ENCODE measurements at places on chromosomes 2 and 18.

DNA sequence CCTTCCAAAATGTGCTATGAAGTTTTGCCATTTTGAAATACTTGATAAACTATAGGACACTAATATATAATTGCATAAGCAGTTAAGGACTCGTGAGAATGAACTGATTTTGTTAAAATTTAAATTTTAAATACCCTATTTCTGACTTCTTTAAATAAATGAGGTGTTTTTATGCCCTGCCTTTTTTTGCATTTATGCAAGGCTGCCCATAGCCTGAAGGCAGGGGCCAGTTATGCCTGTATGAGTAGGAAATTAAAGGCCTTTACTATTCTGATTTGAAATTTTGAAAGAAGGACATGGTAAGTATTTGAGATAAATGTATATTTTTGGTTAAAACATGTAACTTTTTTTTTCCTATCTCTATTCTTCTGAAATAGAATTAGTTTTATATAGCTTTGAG lies 33.7 kb downstream of the TTC39C start:
- DNase-seq = no peak

DNA sequence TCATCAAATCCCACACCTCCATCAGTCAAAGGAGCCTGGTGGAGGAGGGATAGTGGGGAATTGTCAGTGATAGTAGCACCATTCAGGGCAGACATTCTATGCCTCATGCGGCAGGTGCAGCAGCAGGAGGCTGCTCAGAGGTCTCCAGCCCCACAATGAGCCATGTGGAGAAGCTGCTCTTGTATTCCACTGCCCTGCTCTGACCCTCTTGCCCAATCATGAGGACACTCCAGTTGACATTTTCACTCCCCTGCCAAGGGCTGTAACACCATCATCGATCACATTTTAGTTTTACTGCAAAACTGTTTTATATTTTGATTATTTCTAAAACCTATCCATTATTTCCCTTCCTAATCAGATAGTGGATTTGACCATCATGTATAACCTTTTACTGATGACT lies 487.6 kb upstream of the KLHL29 start:
- DNase-seq = no peak

DNA sequence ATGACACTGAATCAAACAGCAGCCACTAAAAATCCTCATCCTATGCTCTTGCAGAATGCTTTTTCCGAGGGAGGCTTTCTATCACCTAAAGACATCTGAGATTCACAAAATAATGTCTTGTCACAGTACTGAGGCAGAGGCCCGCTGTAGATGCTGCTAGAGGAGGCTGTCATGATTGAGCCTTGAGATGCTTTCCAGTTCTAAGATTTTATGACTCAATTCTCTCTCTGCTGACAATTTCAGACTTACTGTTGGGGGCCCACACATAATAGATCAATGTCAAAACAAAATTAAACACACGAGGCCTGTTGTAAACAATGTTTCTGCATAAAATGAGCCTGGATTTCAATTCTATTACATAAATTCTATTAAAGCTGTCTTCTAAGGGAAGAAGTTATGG lies 132.7 kb upstream of the ARL4C start:
- no peak for DNase-seq

GRCh38 chr2:35973737-35974132 lies 381.8 kb upstream of the CRIM1 start:
- DNase-seq = no peak

DNA sequence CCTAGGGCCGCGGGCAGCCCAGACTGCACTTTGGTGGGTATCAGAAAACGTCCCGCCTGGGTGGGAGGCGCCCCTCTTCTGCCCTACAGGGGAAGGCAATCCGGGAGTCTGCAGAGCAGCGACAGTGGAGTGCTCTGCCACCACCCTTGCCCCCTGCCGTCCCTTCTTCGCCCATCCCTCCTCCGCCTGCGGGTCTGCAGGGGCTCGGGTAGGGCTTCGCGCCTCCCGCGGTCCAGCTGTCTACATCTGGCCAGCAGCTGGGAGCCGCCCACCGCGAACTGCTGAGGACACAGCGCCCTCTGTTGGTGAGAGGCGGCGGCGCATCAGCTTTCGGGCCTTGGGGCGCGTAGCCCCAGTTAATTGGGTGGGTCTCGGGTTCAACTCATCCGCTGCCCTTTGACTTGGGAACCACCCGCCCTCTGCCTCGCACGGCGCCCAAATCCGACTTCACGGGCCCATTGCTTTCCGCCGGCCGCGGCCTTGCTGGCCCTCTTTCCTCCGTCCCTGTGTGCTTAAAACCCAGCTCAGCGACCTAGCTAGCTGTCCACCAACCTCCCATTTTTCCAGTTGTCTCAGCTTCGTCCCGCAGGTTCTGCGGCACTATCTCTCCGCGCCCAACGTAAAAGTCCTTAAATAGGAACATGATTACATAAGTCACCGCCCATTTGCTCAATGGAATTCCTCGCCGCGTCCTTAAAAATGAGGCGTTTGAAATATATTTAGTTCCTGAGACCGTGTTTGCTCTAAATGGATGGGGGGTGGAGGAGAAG lies 17.6 kb downstream of the WNT10A start:
- no peak for DNase-seq

- no peak for DNase-seq
These were observed 1.2 kb downstream of the ST3GAL5 start for GRCh38 chr2:85887566-85888019.

DNA sequence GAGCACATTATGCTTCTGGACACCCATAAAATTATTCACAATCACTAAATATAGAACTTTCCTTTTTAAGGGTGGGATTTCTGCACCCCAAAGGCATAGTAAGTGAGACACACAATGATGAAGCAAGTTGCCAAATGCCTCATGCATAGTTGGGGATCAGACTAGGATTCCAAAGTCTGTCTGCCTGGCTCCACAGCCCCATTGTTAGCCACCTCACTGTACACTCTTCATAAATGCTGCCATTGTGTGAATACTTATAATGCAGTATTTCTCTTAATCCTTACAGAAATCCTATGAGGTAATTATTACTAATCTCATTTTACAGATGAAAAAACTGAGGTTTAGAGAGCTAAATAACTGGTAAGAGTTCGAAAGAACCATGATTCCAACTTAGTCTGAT lies 738.6 kb downstream of the ERBB4 start:
- no peak for DNase-seq

GRCh38 chr2:16281451-16282335 lies 341.3 kb downstream of the MYCN start:
- no peak for DNase-seq

DNA sequence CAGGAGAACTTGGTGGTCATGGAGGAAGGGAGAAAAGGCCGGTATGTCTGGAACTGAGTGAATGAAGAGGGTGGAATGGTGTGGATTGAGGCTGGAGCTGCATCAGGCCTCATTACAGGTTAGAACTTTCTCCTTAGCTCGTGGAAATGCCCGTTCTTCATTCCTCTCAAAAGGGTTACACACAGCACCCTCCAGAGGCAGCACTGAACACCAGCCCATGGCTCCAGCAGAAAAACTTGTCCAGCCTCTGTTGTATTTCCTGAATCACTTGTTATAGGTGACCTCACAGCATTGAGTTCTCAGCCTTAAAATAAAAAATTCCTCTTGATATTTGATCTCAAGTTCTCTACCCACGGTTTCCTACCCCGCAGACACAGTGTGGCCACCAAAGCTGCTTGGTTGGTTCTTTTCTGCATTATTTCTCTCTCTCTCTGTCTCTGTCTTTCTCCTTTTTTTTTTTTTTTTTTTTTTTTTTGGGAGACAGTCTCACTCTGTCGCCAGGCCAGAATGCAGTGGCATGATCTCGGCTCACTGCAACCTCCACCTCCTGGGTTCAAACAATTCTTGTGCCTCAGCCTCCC lies 89.6 kb downstream of the ITGB1BP1 start:
- peak; percentile 29 for DNase-seq

DNA sequence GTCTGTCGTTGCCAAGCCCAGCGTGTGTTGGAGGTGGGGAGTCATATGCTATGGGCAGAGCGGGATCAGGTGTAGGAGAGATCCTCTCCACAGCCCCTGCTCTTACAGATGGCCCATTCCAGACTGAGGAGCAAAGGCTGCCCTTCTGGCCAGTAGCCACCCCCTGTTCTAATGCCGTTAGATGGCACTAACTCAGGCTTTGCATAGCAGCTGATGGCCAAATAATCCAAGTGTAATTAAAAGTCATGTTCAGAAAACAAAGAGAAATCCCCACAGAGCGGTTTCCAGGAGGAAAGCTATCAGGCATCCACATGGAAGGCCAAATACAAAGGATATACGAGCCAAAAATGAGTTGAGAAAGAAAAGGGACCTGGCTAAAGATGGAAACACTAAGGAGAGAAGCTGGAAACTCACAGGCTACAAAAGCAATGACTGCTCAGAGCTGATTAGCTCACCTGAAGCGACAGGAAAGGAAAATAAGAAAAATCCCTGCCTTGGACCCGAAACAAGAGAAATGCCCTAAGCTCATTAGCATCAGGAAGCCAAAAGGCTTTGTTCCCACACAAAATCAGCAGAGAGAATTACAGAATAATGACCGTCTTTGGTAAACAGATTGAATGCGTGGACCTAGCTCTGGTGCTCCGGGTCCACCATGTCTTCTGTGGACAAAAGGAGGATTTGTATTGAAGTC lies 1002.4 kb upstream of the KLHL29 start:
- DNase-seq = no peak

DNA sequence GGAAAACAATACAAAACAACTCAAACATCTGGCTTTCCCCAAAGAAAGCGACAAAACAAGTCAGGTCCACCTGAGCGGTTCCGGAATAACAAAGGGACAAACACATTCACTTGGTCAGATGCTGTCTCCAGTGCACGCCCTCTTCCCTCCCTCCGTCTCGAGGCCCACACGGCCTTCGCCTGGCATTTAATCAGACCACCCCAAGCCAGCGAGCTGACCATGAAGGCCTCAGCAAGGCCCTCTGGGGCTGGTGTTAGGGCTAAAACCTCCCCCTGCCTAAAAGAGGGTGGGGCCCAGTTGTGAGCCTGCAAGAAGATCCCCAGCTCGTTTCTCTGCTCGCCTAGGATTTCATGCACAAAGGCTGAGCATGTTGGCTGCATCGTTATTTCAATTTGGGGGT lies 180.3 kb downstream of the EIPR1 start:
- DNase-seq = no peak

DNA sequence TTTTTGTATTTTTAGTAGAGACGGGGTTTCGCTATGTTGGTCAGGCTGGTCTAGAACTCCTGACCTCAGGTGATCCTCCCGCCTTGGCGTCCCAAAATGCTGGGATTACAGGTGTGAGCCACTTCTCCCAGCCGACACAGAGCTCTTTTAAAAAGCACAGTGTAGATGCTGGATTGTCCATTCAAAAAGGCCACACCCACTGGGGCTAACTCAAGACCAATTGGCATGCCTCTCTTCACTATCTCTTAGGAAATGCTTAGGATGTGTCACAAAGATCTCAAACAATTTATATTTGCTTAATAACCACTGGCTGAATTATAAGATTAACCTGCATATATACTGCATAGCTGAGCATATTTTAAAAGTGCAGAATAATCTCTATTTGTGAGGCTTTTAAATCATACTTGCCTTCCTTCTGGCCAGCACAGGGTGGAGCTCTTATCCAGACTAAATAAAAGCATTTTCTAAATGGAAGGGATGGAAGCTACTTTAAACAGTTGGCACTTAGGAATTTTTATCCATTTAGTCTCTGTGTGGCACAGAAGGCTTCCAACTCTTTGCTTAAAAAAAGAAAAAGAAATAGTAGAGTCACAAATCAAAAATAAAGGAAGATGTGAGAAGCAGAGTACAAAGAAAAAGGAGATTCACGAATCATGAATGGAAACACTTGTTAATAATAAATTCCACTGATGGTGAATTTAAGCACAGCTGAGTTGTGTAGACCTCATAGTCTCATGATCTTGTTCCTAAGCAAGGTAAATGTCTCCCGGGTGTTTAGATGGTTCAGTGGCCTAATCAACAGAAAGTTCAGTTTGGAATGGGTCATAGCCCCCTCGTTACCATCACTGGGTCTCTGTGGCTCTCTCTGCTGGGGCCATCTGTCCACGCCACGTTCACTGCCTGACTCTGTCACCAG lies 22.4 kb downstream of the CRYGD start:
- DNase-seq = no peak

DNA sequence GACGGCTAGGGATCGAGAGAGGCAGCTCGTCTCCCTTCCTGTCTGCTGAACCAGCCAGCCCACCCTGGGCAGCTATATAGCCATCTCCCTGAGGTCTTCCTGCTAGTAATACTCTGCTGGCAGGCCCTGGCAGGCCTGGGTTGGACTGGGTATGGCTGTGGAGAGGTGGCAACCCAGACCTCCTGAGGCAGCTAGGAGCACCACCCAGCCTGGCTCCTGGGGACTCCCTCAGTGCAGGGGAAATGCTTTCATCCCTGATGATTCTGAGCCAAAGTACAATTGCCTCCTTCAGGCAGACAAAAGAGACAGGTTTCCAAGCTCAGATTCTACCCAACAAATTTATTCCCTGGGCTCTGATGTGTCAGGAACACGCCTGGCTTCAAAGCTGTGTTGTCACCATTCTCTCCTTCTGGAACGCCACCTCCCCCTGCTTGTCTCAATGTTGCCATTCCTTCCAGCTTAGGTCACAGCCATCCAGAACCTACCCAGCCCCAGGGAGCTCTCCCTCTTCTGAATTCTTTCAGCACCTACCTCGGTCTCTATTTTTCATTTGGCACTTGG lies 4.7 kb upstream of the DNAJB2 start:
- DNase-seq = no peak

- DNase-seq = no peak
These were observed 51.0 kb downstream of the PAX8 start for GRCh38 chr2:113227698-113228097.

DNA sequence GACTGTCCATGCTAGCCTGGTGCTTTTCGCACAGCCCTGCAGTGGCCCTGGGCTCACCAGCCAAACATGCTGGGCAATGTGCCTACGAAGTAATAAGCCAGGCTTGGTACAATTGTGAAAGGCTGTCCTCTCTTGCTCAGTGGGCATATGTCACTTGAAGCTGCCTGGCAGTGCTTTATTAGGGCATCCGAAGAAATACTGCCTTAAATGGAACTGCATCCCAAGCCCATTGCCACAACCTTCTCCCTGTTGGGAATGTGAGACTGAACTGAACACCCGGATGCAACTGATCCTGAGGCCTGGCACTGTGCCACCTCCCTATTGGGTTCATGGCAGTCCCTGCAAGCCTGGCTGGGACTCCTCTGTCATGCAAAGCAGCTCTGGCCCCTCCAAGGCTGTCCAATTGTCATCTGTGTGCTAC lies 15.9 kb downstream of the CAPG start:
- peak; percentile 56 for DNase-seq

GRCh38 chr18:22914633-22915032 lies 18.5 kb upstream of the RBBP8 start:
- DNase-seq = no peak

DNA sequence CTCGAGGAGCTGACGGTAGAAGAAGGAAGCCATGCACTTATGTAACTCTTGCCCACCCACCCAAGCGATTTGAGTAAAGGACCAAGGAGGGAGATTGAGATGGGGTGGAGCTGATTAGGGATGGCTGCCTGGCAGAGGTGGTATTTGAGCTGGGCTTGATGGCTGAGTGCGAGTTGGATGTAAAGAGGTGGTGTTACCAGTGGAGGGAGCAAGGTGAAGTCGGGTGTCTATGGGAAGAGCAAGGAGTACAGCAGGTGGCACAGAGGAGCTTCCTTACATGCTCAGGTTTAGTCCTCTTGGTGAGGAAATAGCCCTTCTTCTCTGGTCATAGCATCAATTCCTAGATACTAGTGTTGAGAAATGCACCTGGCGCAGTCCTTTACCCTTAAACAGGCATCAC lies 294.2 kb upstream of the SKOR2 start:
- no peak for DNase-seq

- DNase-seq = no peak
These were observed 59.5 kb downstream of the R3HDM1 start for GRCh38 chr2:135590619-135591260.

- DNase-seq = no peak
These were observed 134.9 kb upstream of the KYNU start for GRCh38 chr2:142742371-142743214.

All from NCI-H2029 (cell line).